Motor neuron (in vitro differentiated cells): ENCODE measurements at places on chromosomes 13 and 19. TPM values are rescaled to one million over a fixed set of nuclear protein-coding genes. Genes with fewer than 3 reads are reported as not detected.

- ATAC-seq: no peak
These were observed 9.7 kb downstream of the CLEC4G start for GRCh38 chr19:7722231-7722651.

The TNFRSF19 gene
- 37.4 and 38.1 TPM in 2 replicates for total RNA-seq

The GARRE1 gene
- total RNA-seq: 13.8 and 15.1 TPM in 2 replicates

- ATAC-seq: no peak
These were observed 98.8 kb upstream of the SERP2 start for GRCh38 chr13:44274771-44275205.

DNA sequence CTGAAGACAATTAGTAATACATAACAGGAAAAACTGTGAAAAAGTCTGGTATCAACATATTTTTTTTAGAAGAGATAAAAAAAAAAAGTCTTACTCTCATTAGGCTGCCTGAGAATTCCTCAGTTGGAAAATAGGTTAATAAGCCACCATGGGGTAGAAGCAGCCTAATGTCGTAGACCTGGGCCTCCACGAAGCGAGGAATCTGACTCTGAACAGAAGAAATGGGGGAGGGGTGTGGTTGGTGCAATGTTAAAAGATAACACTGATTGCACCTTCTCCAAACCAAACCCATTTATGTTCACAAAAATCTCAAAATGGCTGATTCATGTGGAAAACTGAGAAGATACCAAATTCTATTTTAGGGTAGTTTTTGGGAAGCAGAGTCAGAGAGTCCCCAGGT is 62.4 kb downstream of the MPHOSPH8 start:
- no peak for ATAC-seq

DNA sequence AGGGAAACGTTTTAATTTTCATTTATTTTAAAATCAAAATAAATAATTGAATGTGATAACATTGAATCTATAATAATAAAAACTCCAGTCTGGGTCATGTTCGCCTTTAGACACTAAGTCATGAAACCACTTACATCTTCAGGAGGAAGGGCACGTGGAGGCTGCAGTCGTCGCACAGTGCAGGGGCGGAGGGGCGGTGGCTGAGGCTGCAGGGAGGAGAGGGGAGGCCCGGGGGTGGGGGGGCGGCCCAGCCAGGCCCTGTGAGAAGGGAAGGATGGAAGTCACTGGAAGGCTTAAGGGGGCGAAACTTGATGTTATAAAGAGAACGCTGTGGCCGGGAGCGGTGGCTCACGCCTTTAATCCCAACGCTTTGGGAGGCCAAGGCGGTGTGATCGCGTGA is 14.9 kb upstream of the LATS2 start:
- no peak for ATAC-seq
